Stimulated activated CD4-positive, alpha-beta T cell treated with anti-CD3 and anti-CD28 coated beads, Interleukin-2, amount 100 ng/mL, for 24 hours (primary cell): ENCODE measurements at places on chromosomes 1 and 21.

DNA sequence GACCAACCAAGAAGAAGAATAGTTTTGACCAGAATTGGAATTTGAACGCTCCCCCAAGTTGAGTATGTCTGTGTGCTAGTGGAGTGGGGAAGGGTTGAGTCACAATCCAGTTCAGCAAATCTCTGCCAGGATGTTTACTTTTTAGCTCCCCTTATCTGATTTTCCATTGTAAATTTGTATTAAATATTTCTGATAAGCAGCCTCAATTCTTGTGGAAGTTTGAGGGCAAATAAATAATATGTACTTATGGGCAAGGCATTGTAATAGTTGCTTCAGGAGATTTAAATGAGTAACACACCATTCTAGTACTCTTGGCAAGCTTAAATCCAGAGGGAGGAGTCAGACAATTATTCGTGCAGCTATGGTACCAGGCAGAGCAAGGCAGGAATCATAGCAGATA is 14.4 kb downstream of the CXADR start:
- no peak for DNase-seq

- DNase-seq, result no peak
Measured at GRCh38 chr1:223031733-223032601, 111.1 kb downstream of the TLR5 start.

- no peak for DNase-seq
Measured at GRCh38 chr1:247111700-247112478, 7.7 kb upstream of the ZNF669 start.

- no peak for DNase-seq
Measured at GRCh38 chr1:116807394-116808199, 53.4 kb downstream of the CD2 start.

- no peak for DNase-seq
Measured at GRCh38 chr1:12643079-12643478, 806 bp upstream of the AADACL4 start.

DNA sequence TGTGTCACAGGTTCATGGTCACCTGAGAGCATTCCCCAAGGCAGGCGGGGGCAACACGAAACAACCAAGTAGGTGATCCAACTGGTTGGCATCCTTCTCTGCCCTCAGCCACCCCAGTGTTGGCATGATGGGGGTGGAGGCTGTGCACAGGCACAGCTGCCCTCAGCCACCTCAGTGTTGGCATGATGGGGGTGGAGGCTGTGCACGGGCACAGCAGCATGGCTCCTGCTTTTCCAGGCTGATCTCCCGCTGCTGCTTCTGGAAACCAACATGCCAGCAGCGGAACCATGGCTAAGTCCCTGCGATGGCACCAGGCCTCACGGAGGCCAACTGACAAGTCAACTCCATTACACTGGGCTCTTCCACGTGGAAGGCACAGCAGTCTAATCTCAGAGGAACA is 447.8 kb downstream of the PTPRU start:
- DNase-seq, result peak; percentile 3

- DNase-seq, result no peak
Measured at GRCh38 chr1:240178366-240178765, 86.7 kb downstream of the FMN2 start.

DNA sequence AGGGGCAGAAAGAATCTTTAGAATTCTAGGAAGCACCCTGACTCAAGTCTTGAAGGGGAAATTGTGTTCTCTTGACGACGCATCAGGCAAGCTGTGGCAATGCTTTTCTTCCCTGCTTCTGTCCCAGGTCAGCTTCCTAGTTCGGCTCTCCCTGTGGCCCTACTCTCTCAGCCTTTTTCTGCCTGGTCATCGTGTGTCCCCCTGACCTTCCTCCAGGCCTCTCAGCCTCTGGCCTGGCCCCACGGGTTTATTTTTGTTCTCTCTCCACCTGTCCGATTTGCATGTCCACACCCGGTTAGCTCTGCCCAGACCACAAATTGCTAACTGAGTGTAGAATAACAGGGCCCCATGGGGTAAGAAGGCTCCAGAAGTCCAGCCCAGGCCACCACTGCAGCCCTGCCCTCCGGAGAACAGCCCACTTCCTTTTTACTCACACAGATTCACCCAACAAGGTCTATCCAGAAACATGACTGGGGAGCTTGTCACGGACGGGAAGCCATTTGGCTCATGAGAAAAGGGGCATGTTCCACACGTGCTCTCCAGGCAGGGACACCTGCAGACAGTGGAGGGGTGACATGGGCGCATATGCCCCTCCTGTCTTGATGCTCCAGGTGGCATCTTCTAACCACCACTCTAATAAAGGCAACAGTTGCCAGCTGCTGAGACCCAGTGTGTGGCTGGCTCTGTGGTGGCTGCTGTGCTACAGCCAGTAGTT is 9.8 kb downstream of the KCNN3 start:
- no peak for DNase-seq

DNA sequence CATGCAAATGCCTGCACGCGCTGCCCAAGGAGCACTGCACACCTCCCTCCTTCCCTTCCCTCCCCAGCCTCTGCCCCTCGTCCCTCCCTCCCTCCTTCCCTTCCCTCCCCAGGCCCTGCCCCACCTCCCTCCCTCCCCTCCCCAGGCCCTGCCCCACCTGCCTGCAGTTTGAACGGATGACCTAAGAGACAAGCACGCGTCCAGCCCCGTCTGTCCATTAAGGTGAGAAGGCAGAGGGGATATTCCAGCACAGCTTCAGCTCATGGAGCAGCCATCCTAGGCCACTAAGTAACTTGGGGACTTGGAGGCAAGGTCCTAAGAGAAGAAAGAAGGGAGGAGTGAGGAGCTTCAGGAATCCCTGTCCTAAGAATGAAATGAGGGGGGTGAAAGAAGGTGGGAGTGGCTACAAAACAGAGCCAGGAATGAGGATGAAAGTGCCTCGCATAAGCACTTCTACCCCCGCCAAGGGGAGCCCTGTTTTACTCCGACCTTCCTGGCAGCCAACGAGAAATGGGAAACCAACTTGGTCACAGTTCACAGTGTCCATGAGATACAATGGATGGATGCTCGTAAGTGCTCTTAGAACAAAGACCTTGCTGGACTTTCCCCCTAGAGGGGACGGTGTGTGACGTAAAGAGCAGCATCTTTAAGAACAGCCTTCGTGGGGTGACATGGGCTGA is 21.3 kb upstream of the EFHD2 start:
- no peak for DNase-seq

DNA sequence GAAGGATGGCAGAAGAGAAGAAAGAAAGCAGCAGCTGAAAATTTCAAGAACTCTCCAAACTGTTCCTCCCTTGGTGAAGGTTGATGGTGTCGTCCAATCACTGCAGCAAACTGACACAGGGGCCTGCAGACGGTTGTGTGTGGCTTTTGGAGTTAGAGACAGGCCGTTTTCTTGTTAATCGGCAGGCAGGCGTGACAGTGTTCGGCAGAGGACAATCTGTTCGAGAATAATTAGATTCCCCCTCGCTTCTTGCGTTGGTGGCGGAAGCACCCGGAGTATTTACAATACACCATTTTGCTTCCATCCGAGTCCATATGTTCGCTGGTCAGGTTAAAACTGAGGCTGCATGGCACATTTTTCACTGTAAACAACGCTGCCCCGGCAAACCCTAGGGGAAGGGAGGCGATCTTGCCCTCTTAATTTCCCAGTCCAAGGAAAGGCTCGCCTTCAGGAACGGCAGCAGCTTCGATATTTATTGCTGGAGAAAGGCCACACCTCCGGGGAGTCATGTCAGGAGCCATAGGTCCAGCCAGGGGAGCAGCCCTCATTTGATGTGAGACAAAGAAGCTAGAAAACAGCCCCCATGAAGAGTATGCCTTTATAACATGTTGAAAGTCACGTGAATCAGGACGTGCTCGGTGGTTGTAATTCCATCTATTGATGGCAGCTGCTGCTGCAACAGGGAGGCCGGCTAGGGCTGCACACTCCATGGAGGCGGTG is 360.1 kb downstream of the SMYD3 start:
- DNase-seq, result no peak

DNA sequence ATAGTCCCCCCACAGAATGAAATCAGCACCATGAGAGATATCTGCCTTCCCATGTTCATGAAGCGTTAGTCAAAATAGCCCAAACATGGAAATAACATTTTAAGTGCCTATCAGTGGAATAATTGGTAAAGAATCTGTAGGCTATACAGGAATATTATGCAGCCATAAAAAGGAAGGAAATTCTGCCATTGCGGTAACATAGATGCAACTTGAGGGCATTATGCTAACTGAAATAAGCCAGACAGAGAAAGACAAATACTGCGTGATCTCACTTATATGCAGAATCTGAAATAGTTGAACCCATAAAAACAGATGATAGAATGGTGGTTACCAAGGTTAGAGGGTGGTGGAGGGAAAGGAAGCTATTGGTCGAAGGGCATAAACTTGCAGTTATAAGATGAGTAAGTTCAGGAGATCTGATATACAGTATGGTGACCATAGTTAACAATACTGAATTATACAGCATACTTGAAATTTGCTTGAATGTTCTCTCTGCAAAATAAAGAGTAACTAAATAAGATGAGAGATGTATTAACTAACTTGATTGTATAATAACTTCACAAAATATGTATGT is 699 bp upstream of the IL23R start:
- no peak for DNase-seq

DNA sequence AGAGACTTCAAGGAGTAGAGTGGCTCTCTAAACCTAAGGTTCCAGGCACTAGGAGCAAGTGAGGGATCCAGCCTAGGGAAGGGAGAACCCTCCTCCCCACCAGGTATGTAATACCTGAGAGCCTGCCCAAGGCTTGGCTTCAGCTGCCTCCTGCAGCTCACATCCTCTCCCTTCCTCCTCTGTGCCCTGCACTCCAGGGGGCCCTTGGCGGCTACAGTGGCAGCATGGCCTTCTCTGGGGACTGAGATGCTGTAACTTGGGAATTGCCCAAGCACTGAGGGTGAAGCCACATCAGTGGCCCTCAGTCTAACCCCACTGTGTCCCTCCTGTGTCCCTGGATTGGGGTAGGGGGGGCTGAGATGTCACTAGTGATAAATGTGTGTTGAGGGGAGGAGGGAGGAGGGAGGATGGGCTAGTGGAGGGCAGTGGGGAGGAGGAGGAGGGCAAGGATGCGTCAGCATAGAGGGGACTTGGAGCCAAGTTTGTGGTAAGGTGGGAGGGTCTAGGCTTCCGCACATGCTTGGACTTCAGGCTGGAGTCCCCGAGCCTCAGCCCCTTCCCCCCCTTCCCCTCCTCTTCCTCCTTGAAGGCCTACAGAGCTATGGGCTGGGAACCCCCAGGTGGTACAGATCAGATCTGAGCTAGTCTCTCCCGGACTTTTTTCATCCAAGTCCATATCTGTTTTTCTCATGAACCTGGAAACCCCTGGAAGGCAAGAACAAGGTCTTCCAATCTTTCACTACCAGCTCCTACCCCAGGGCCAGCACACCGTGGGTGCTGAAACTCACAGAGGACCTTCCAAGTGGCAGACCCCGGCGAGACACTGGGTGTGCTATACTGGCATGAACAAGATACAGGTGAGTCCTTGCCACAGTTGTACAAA is 17.5 kb downstream of the COL9A2 start:
- DNase-seq, result no peak
